Right cardiac atrium (tissue), 5 donors: ENCODE measurements at places on chromosomes 13 and 19.

GRCh38 chr19:53554804-53555203 lies 16.9 kb downstream of the ZNF331 start:
- no peak for DNase-seq

DNA sequence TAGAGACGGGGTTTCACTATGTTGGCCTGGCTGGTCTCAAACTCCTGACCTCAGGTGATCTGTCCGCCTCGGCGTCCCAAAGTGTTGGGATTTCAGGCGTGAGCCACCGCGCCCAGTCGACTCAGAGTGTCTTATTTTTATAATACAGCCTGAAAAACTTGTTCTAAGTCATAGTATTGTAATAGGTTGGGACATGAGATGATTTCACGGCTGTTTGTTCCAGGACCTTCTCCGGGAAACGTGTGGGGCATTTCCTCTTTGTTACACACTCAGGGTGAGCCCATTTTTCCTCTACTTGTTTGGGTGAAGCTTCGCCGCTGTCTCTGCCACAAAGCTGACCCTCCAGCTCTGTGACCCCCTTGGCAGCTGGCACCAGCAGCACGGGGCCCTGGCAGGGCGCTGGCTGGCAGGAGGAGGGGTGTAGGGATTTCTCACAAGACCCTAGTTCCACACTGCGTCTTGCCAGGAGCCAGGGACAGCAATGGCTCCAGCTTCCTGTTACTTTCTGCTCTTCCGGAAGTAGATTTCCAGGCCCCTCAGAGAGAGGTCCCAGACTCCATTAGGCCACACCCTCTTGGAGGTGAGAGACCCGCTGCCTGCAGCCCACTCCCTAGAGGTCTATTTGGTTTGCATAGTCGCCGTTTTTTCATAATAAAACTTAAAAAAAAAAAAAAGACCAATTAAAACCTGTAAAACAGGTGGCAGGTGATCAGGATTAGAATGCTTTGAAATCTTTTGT lies 15.6 kb downstream of the FGF21 start:
- DNase-seq: no peak

GRCh38 chr19:20244356-20244755 lies 77.3 kb downstream of the ZNF486 start:
- no peak for DNase-seq

- peak; percentile 99 for DNase-seq
These were observed 4.8 kb downstream of the SPHK2 start for GRCh38 chr19:48624067-48624594.

- DNase-seq: no peak
These were observed 111.2 kb upstream of the SGCG start for GRCh38 chr13:23069566-23069965.

DNA sequence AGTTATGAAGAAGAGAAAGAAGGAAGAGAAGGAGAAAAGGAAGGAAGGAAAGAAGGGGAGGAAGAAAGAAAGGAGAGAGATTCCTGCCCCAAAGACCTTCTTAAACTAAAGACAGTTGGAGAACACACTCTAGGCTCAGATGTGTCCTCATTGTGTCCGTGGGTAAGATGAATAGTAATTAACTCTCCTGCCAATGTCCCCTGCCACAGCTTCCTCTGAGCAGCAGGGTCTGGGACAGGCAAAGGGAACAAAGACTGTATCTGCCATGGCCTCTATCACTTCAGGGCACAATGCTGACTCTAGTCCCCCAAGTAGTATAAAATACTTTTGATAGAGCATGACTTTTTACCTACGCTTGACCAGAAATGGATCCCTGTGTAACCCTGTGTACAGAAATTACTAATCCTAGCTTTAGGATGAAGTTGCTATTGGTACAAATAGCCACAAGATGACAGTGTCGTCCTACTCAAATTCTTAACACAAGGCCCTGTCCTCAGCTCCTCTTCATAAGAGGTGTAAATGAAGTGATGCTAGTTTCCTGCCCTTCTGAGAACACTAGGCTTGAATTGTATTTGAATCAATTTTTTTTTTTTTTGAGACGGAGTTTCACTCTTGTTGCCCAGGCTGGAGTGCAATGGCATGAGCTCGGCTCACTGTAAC lies 186.2 kb upstream of the GPR12 start:
- DNase-seq: no peak

DNA sequence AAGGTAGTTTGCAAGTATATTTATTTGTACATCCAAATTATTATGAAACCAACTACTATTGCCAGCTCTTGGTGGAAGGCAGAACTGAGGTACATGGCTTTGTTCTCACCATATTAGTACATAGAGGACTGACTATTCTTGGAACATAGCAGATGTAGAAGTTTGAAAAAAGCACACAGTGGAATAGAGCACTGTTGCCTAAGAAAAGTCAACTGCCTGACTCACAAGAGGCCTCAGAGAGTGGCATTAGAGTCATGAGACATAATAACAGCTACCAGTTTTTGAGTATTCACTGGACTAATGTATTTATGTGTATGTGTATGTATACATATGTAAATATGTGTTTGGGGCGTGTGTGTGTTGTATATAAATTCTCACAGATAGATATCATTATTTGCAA lies 8.3 kb upstream of the PCDH20 start:
- no peak for DNase-seq

GRCh38 chr13:27151798-27152599 lies 19.6 kb downstream of the USP12 start:
- no peak for DNase-seq

DNA sequence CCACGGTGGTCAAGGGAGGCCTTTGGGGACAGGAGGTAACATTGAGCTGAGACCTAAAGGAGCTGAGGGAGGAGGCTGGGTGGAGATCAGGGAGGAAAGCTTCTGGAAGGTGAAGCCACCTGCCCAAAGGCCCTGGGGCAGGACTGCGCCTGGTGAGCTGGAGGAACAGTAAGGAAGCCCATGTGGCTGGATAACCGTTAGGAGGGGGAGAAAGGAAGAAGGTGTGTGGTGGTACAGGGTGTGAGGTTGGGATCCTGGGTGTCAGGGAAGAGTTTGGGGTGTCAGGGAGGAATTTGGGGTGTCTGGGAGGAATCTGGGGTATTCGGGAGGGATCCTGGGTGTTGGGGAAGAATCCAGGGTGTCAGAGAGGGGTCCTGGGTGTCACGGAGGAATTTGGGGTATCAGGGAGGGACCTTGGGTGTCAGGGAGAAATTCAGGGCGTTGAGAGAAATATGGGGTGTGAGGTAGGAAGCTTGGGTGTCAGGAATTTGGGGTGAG lies 695 bp downstream of the TICAM1 start:
- DNase-seq: no peak

DNA sequence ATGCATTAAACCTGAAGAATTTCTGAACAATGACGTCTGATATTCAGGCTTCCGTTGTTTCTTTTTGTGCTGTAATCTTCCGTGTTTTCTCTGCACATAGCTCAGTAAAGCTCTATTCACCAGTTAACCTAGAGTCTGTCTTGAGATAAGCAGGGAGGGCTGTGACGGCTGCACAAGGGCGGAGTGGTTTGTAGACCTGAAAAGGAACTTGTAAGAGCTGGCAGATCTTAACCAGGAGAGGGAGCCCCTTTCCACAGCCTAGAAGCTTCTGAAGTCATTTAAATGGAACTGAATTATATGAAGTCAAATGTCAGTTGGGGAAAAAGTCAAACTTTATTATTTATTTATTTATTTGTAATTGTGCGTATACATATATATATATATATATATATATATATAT lies 27.5 kb downstream of the DPRX start:
- DNase-seq: no peak

- no peak for DNase-seq
These were observed 276.4 kb upstream of the TMTC4 start for GRCh38 chr13:100951016-100951415.

DNA sequence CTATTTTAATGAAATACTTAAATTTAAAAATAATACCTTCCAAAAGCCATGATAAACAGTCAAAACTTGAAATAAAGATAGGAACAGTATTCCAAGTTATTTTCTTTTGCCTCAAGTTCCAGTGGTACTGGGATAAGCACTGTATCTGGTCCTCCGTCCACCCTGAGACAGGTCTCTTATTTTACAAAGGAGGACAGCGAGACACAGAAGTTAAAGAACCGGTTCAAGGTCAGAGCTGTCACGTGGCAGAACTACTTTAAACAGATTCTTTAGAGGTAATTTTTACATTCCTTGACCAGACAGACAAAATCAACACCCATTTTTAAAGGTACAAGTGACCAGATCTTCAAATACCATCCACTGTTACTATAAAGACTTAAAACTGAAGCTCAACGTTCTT lies 10.4 kb upstream of the DOCK9 start:
- no peak for DNase-seq

DNA sequence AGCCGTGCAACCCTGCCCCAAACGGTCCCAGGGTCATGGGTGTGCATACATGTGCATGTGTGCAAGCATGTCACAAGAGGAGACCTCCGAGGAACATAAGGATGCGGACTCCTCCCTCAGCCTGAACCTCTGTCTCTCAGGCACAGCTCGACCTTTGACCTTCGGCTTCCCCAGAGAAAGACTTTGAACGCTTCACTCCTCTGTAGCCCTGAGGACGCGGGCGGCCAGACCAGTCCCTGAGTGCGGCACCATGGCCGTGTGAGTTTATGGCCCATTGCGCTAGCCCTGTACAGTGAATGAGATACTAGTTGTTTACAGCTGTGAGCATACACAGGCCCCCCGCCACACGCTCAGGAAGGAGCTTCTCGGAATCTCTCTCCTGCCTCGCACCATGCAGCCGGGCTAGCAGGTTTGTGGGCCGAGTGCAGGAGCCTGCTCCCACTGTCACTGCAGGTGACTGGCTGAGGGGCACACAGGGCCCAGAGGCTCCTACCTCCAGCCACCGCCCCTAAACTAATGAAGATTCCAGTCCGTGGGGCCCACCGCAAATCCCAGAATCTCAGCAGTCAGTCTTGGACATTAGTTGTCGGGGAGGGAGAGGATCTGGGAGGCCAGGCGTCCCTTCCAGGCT lies 10.8 kb downstream of the RASA3 start:
- peak; percentile 47 for DNase-seq

DNA sequence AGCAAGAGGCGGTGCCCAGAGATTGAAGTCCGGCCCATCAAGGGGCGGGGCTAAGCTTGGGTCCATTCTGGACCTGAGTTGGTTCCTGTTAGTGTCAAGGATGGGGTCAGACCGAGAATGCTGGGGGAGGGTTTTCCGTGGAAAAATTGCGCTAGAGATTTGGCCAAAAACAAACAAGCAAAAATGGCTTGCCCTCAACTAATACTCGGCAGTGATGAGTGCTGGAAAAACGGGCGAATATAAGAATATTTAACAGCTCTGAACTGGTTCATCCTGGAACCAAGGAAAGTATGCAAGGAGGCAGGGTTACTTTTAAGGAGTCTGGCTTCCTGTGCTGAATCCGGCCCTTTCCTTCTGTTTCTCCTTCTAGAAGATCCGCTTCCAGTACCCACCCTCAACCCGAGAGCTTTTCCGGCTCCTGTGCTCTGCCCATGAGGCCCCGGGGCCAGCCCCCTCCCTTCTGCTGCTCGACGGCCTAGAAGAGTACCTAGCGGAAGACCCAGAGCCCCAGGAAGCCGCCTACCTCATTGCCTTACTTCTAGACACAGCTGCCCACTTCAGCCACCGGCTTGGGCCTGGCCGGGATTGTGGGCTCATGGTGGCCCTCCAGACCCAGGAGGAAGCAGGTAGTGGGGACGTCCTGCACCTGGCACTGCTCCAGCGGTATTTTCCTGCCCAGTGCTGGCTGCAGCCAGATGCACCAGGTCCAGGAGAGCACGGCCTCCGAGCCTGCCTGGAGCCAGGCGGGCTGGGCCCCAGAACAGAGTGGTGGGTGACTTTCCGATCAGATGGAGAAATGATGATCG lies 880 bp downstream of the SWSAP1 start:
- peak; percentile 84 for DNase-seq

DNA sequence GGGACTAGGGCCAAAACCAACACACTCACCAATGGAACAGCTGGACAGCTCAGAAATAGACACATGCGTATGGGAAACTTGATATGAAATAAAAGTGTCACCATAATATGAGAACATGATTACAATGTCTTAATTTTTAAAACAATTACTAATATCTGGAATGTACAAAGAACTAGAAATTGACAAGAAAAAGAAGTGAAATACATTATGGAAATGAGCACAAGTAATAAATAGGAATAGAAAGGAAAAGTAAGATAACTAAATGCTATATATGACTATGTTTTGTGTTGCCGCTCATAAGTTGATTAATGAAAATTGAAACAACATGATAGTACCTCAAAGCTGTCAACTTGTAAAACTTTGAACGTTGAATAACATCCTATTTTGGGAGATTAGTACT lies 801.1 kb downstream of the SLITRK5 start:
- DNase-seq: no peak

- DNase-seq: no peak
These were observed 1779.2 kb upstream of the MIR17HG start for GRCh38 chr13:89568276-89568675.

DNA sequence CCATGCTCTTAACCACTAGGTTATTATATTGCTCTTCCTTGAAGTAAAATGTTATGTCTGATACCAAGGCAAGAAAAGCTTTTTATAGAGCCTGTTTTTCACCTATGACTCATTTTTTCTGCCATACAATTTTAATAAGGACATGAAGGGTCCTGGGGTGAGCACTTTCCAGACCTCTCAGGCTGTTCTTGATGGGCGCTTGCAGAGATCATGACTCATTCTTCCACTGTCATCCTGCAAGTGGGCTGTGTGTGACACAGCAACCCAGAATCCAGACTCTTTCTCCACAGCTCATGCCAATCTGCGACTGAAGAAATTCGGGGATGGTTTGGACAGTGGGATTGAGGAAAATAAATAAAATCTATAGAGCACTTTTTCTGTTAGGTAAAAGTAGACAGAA lies 506.7 kb upstream of the NBEA start:
- no peak for DNase-seq

DNA sequence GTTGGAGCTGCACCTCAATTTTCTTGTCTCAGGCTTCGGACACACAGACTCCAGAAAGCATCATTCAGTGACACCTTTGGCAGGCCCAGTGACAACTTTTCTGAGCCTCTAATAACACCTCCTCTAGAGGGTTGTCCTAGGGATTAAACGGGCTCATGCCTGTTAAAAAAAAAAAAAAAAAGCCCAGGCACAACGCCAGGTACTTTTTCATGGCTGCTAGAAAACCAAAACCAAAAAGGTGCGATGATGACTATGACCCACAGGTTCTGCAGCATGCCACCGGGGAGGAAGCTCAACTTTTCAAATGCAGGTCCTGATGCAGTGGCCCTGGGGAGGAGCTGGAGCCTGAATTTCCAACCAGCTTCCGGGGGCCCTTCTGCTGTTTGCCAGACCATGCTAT lies 184.2 kb downstream of the ABCC4 start:
- no peak for DNase-seq

GRCh38 chr19:19053508-19054314 lies 10.1 kb upstream of the SLC25A42 start:
- peak; percentile 62 for DNase-seq

DNA sequence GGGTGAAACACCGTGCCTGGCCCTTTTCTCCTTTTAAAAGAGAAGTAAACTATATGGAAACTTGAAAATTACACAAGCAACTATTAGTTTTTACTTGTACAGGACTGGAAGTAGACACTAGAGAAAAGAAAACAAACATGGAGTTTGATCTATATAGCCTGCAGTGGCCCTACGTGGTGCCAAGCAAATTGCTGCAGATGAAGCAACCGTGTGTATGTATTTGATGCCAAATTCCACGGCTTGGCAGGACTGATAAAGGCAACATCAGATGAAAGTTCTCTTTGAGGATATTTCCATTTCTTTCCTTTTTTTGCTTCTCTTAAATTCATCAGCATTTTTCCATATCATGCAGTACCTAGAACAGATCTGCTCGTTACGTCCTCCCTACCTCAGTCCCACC lies 49.8 kb downstream of the ATP8A2 start:
- no peak for DNase-seq
